Regular cardiac myocyte (primary cell): ENCODE measurements at places on chromosomes 12 and 14. TPM values are rescaled to one million over a fixed set of nuclear protein-coding genes. Genes with fewer than 3 reads are reported as not detected.

The PLBD1 gene
- 0.58 and 2.8 TPM in 2 replicates for total RNA-seq

The OR6C75 gene
- total RNA-seq = not detected in 2 replicates

The CHGA gene
- total RNA-seq = under 0.01 TPM in 1 of 2 replicates, not detected in the other

The DENND5B gene
- total RNA-seq = 9.0 and 17.8 TPM in 2 replicates

The DEGS2 gene
- total RNA-seq = under 0.01 and 0.28 TPM in 2 replicates

The ASB8 gene
- 13.8 and 16.6 TPM in 2 replicates for total RNA-seq

The SERPINA10 gene
- total RNA-seq = under 0.01 TPM in 1 of 2 replicates, not detected in the other

The ZC2HC1C gene
- total RNA-seq = 0.85 and 0.96 TPM in 2 replicates

The ACOT4 gene
- total RNA-seq = 0.77 and 1.4 TPM in 2 replicates

The CLEC1B gene
- not detected in 2 replicates for total RNA-seq
